ENCODE measurements at places on chromosomes 2 and 18.

GRCh38 chr2:169265591-169265990 lies 96.7 kb downstream of the LRP2 start:
- DNase-seq = no peak

- DNase-seq = no peak
Measured at GRCh38 chr18:43800584-43800983, 523.3 kb upstream of the SYT4 start.

DNA sequence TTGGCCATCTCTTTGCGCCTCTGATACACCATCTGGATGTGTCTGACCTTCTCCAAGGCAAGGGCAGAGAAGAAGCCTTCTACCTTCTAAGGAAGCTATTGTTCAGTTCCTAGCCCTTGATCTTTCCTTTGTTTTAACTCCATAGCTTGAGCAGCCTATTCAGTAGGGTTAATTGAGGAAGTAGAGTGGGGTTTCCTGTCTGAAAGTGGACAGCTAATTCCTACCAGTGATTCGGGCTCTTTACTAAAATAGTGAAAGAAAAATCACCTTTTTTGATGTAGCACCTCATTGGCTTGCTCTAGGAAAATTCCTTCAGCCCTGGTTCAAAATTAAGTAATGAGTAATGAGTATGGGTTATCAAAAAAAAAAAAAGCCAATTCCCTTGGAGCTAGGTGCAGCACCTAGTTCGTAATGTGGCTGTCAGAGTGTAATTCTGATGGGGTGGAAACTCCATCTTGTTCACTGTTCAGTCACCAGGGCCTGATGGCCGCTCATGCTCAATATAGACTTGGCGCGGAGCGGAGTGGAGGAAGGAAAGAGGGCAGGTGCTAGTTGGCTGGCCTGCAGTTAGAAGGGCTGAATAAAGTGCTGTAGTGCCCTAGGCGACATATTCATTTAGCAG lies 2.9 kb upstream of the MGAT5 start:
- DNase-seq = no peak

DNA sequence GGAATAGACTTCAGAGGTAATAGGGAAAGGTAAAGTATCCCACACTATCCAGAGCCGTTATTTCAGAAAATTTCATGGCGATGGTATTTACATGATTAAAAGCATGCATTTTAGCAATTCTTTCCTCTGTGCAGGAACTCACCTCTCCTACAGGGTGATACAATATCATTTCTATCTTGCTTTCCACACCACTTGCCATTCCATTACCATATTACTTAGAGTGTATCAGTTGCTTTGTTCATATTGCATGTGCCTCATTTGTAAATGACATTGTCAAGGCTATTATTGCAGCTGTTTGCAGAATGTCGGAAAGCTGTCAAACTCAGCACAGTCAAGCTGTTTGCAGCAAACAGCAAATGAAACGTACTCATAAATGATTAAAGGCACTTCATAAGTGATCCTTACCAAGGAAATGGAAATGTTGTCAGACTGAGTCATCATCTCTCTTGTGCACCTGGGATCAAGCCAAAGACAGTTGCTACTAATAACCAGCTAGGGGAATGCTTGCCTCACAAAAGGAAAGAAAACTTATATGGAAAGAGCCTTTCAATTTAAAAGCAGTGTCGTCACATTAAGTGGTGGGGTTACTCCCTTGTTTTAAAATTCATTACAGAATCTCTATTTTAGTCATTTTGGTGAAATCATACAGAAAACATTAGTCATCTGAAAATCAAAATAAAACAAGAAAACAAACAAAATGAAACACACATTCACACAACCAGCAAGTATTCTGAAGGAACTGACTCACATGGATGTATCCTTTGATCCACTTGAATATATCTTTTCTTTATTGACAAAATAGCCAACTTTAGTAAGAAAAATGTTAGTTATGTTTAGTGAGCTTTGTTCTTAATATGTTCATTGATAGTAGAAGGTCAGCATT lies 1064.1 kb upstream of the CNTNAP5 start:
- no peak for DNase-seq

GRCh38 chr2:40324656-40325055 lies 127.2 kb downstream of the SLC8A1 start:
- DNase-seq = no peak

DNA sequence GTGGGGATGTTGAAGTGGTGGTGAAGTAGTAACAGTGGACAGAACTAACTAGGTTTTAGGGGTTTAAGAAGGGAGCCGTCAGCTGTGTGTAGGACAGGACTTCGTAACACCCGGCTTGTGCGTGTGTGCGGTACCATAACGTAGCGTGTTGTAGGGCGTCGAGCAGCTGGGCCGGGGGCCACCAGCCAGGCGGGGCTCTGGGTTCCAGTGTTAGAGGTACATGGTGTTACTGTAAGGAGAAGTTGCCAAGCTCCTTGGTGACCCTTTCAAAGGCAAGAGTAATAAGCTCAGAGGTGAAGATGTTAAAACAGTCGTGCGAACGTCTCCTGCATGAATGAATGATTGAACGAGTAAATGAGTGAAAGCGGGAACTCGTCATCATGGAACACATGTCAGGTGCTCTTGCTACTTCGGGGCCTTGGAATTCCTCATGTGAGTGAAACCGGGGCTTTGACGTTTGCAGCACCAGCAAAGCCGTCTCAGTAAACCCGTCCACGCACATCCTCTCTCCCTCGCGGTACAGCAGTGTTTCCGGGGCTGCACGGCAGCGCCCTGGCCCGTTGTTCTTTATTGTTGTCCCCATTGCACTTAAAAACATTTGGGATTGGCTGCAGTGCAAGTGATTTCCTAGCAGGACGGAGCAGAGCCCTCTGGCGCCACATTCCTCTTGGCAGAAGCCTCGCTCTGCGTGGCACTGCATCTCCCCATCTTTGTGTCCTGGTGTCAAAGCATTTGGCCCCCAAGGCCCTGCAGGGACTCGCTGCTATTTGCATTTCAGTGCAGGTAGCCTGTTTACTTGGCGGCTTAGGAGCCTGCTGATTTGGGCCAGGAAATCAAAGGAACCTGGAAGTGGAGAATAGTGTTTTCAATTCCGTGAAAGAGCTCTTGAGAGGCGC lies 115.0 kb downstream of the GBX2 start:
- DNase-seq = no peak

GRCh38 chr2:37881397-37881796 lies 43.7 kb upstream of the RMDN2 start:
- DNase-seq = no peak

DNA sequence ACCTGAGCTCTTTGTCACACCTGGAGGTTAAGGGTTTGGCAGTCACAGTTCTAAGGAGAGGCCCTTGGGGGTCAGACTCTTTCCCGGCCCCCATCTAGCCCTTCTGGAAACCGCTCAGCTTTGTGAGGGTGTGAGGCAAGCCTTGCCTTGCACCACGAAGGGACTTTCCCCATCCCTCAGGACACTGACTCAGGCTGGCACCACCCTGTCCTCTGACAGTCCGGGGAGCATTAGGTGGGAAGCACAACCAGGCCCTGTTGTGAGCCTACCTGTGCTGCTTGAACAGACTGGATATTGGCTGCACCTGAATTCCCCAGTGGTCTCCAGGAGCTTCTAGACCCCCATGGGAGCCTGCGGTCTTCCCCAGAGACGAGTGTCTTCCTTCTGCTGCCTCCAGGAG lies 47.0 kb upstream of the GBX2 start:
- DNase-seq = no peak

GRCh38 chr2:156562124-156562523 lies 125.9 kb downstream of the GPD2 start:
- DNase-seq = no peak

GRCh38 chr2:54691445-54692135 lies 31.9 kb upstream of the EML6 start:
- no peak for DNase-seq

GRCh38 chr2:183060571-183061231 lies 17.8 kb upstream of the DUSP19 start:
- DNase-seq = no peak

DNA sequence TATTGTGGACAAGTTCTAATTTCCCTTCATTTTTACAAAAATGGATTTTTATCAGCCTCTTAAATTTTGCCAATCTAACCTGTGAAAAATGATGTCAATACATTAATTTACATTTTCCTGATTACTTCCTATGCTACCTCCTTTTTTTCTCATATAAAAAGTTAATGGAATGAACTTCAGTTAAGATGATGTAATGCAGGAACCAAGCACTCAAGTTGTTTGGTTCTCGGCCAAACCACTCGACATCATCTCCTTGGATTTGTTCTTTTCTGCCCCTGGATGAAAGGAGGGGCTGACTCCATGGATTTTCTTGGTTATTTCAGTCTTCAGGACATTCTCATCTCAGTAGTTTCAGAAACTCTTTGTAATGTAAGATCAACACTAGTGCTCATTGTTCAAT lies 253.1 kb upstream of the NXPH2 start:
- DNase-seq = no peak

- no peak for DNase-seq
Measured at GRCh38 chr2:239831861-239832489, 193.2 kb downstream of the NDUFA10 start.

GRCh38 chr18:34159691-34160185 lies 65.0 kb downstream of the NOL4 start:
- no peak for DNase-seq

GRCh38 chr2:223300326-223300725 lies 248.3 kb downstream of the KCNE4 start:
- no peak for DNase-seq

GRCh38 chr2:88601286-88601685 lies 26.0 kb downstream of the EIF2AK3 start:
- no peak for DNase-seq

DNA sequence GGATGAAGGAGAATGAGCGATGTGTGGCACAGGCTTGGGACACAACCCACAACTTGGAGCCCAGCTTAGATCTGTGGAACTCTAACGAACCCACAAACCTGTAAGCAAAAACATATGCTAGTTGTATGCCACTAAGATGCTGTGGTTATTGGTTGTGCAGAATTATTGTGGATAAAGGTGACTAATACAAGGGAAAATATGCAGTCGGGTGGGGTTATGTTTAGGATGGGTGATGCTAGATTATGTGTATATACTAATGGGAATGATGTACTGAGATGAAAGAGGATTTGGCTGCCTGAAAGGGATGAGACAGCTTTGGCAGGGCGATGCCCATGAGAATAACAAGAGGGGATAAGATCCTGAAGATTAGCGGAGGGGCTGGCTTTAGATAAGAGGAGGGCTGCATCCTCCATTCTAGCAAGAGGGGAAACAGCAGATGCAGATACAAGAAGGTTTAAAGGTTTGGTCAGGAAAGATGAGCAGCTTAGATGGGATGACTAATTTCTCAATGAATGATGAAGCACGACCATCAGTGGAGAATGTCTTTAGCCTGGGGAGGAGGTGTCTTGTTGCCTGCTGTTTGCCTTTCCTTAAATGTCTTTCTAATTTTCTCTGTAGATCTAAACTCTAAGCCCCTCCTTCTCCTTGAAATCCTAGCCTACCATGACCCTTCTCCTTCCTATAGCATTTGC lies 49.6 kb downstream of the GALNT14 start:
- no peak for DNase-seq

DNA sequence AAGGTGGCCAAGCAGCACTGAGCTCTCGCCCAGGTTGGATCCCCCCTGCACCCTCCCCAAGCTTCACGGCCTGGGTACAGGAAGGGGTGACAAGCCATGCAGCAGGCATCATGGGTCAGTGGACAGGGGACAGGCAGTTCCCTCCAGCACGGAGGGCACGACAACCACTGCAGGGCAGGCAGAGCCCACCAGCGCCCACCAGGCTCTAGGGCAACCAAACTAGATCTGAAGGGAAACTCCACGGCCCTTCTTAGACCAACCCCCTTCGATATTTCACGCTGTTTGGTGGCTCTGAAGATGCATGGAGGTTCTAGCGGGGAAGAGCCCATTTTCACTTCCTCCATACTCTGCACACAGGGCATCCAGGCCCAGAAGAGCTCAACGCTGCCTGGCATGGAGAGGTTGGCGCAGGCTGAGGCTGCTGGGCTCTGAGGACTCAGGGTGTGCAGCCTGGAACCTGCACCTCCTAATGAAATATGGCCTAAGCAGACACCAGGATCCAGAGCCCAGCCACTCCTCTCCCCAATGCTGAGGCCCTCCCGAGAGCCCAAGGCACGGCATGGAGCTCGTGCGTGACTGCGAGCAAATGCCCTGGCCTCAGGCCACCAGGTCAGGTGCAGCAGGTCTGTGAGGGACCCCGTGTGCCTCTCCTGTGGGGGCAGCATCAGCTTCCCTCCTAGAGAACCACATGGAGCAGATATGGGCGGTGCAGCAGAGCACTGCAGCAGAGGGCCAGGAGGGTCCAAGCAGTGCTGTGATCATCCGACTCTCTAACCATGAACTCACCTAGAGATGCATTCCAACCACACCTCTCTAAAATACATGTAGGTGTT lies 8.7 kb upstream of the MTERF4 start:
- DNase-seq = no peak

DNA sequence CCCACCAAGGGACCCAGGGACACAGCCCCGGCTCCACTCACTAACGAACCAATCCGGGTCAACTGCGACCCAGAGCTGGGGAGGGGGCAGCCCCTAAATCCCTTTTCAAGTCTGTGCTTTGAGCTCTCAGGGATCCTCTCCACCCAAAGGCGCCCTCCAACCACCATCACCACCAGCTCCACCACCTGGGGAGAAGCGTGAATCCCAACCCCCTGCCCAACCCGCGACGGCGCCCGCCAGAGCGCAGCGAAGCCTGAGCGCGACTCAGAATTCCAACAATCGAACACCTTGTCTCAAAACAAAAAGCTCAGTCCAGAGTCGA lies 497 bp downstream of the DSC3 start:
- no peak for DNase-seq

- no peak for DNase-seq
Measured at GRCh38 chr18:34647251-34647650, 62.8 kb upstream of the DTNA start.

DNA sequence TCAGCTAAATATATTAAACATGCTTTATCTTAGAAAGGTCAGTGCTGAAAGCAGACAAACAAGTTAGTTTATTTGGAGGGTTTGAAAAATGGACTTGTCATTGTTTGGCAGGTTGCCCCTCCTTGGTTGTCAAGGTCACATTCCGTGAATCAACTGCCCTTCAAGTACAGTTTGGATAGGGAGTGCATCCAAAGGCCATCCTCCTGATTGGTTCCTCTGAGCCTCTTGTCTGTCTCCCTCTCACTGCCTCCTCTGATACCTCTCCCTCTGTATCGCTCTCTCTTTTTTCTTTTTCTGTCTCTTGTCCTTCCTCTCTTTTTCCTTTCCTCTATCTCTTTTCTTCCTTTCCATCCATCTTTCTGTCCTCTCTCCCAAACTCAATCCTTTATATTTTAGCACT lies 5.4 kb downstream of the ITGAV start:
- DNase-seq = no peak

All from stimulated activated CD4-positive, alpha-beta T cell treated with anti-CD3 and anti-CD28 coated beads, TNF-alpha, amount 100 ng/mL, for 4 hours (primary cell).